ENCODE measurements at places on chromosomes 5 and 9.

DNA sequence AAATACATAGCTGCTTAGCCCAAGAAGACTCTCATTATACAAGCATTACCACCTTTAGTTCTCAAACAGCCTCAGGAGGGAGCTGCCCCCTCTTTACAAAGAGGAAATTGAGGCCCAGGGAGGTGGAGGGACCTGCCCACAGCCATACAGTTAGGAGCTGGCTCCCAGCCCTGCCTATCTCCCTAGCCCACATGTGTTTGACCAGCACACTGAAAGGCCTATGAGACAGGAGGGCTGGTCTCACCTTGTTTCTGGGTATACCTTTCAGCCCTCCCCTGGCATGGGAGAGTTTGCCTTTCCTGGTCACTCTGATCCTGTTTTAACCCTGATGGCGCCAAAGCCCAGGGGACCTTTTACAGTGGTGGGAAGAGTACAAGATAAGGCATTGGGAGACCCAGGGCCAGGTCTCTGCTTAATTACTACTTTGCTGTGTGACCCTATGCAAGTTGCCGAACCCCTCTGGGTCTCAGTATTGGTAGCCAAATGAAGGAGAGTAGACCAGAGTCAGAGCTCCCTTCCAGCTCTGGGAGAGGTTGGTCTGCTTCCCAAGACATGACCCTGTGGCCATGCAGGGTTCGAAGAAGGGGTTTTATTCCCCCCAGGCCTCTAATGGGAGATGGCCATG lies 60.9 kb upstream of the RPL26L1 start:
- DNase-seq, result no peak

DNA sequence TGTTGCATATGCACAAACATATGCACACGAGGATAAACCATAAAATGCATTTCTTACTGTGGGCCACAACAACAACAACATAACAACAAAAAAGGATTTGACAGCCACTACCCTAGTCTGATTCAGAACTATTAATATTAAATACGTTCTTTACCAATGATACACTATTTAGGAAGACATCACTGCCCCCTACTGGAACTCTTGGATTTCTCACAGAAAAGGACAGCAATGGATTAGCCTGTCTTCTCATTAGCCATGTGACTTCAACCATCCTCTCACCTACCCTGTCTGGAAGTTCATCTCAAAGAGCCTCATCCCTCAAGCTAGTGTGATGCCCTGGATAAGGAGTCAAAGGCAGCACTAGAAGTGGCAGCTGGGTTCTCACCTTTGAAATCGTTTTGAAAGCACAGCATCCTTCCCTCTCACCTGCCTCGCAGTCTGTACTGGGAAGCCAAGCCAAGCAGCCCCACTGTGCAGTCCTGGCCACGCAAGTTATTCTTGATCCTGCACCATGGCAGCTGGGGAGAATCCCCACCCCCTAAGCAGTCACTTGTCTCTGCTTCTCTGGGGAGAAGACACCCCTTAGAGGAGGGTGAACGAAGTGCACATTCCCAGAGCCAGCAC lies 64.6 kb downstream of the SH3TC2 start:
- DNase-seq, result peak; percentile 34

GRCh38 chr9:112029921-112030444 lies 133.4 kb downstream of the UGCG start:
- no peak for DNase-seq

DNA sequence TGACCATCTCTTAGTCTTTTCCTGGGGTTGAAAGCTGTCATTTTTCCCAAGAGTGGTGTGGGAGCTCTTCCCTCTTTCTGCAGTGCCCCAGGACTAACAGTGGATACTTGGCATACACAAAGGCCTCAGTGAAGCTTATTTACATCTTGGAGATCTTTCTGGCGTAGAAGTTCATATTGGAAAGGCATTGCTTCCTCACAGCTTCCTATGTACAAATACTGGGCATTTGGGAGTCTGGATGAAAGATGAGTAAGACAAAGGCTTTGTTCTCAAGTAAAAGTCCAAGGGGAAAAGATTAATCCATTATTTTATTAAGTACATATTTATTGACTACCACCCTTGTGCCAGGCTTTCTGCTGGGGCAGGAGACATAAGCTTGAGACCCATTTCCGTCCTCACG lies 22.0 kb downstream of the MAP3K1 start:
- no peak for DNase-seq

- no peak for DNase-seq
Measured at GRCh38 chr5:100421360-100421759, 113.8 kb upstream of the FAM174A start.
